Activated CD4-positive, CD25-positive, alpha-beta regulatory T cell treated with anti-CD3 and anti-CD28 coated beads, Interleukin-2, amount 50 U/mL, for 24 hours (primary cell): ENCODE measurements at places on chromosomes 4 and X.

- ATAC-seq: no peak
Observed at GRCh38 chr4:56215141-56215783, 172.0 kb downstream of the AASDH start.

DNA sequence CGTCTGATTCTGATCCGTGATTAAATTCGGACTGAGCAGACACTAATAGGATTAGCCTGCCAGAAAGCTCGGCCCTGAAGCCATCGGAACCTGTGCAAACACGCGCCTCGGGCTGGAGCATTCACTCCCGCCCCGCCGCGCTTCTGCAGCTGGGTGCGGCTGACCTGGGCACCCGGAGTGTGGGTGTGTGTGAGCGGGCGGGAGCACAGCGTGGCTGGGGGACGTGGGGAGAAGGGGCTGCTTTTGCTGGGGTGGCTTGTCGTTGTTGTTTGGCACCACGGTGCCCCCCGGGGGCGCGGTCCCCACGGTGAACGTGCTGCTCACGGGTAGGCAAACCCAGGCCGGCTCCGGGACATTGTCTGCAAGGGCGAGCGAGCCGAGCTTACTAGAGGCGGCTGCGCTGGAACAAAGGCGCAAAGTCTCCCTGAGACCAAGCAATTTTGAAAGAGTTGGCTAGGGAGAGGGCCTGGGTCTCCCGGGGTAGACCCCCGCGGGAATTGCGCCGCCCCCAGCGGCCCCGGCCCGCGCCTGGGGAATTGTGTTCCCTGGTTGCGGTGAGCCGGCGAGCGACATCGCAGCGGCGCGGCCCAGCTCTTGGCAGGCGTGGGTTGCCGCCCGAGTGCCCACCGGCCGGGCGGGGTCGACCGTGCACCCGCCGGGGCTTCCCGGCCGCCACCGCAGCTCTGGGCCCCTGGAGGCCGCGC is 1.4 kb downstream of the MAMLD1 start:
- no peak for ATAC-seq

GRCh38 chr4:140654495-140654814 is 85.7 kb upstream of the UCP1 start:
- no peak for ATAC-seq

- ATAC-seq: no peak
Observed at GRCh38 chrX:38175139-38175538, 45.5 kb downstream of the SRPX start.

GRCh38 chr4:34718576-34719245 is 1525.6 kb downstream of the ARAP2 start:
- no peak for ATAC-seq

DNA sequence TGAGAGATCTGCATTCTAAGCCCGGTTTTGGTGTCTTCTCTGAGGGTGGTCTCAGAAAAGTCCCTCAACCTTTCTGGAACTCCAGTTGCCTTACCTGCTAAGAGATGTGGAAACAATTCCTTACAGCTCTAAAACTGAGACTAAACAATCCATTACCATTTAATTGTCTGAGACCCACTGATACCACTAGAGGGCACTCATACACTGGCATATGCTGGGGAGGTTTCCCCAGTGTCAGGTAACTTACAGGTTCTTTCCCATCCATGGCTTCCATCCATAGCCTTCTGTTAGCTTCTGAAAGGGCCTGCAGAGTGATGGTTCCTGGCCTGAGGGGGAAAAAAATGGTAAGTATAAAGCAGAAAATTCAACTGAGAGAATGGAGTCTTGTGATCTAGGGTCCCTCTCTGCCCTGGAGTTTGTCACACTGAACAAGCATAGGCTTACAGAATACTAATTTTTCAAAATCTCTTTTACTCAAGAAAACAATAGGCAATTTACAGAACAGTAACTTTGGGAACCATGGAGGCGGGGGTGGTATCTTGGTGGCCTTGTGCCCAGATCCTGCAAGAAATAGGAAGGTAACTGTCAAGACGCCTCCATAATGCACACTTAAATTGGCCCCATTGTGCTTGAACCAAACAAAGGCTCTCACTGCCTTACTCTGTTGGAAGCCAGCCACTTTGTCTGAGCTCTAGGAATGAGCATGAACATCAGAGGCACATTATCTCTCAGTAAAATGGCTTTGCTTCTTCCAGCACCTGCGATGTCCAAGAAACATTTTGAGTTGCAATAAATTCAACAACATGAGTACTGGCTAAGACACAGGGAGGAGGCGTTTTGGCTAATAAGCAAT is 236.1 kb downstream of the OPHN1 start:
- ATAC-seq: no peak
